ENCODE measurements at places on chromosomes 12 and 14.

DNA sequence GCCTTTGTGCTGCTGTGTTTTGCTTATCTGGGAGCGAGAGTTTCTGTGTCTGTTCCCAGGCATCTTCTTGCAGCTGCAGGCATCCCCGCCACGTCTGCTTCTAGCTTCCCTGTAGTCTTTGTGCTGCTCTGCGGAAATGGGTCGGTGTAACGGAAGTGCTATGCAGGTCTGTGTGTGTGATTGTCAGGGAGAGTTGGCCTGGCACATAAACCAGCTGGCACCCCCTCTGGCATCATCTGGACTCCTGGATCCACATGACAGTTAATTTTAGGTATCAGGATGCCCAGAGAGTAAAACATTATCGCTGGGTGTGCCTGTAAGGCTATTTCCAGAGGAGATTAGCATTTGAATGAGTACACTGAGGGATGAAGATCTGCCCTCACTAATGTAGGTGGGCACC lies 9.4 kb upstream of the OASL start:
- DNase-seq: no peak

- no peak for DNase-seq
Observed at GRCh38 chr14:86012461-86012860, 482.5 kb downstream of the FLRT2 start.

DNA sequence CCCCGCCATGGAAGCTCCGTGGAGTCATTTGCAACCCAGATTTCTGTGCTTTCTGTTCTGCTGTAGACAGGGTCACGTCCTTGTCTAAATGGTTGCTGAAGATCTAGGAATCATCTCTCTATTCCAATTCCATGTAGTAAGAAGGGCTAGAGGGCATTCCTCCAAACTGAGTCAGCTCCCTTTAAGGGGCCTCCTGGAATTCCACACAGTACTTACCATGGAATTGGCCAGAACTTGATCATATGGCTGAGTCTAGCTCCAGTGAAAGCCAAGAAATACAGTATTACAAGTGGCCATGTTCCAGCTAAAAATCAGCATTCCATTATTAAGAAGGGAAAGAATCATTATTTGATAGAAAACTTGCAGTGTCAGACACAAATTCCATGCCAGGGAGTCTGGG lies 171.9 kb downstream of the PRKCH start:
- no peak for DNase-seq

- no peak for DNase-seq
Observed at GRCh38 chr14:32571995-32572866, 243.1 kb downstream of the AKAP6 start.

Measured in iPS DF 6.9 (cell line).